Kasumi-1 (cell line): ENCODE measurements at places on chromosomes 2 and 18.
A peak's percentile ranks its signal among the peaks of the same experiment; 100 is the strongest.

DNA sequence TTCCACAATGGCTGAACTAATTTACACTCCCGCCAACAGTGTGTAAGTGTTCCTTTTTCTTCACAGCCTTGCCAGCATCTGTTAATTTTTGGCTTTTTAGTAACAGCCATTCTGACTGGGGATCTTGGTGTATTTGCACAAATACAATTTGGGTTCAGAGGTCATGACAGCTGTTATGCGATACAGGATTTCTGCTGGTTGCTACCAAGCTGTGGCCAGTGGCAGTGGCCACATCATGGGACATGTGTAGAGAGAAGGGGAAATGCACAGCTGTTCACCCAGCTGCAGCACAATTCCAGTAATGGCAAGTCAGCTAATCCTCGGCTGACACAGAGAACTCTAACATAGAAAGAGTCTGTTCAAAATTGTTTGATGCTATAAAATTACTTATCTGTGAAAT is 21.0 kb upstream of the SELENOI start:
- DNase-seq: no peak

DNA sequence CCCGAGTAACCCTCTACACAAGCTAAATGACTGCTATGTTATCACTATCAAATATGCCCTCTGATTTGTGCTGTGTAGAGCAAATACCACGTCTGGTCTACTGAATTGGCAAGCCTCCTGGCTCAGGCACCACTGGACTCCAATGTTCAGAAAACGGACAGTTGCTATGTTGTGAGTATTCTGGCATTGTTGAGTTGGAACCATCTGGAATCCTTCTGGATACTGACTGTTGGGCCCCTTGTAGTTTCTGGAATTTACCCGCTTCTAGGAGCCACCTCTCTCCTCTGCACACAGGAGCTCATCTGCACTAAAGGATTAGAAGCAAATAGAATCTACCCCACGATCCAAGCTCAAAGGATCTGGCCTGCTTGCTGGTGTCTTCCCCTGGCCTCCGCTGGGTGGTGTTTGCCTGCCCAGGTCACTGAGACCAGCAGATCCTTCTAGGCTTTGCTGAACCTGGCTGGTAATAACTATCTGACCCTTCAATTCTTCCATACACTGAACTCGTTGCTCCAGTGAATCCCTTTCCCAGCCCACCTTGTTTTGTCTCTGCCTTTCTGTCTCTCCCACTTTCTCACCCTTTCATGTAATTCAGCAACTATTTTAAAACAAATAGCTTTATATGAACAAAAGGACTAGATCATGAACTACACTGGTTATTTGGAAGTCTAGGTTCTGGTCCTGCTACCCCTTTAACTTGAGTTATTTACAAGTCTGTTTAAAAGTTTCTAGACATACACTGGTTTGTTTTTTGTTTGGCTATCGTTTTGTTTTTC is 2.1 kb upstream of the HAAO start:
- DNase-seq: no peak

DNA sequence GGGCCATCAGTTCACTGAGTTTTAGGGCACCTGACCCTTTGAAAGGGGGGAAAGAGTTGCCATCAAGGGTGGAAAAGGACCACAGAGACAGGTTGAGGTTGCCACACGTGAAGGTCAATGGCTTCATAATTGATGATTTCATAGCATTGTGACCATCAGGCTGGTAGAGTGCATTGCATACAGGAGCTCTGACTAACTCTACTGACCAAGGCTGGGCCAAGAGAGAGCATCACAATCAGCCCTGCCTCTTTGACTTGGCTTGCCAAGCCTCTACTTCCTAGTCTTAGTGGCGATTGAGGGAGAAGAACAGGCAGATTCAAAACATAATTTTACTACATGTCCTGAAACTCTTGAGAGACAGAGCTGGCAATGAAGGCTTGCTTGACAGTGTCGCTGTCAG is 5.8 kb upstream of the TNP1 start:
- no peak for DNase-seq

DNA sequence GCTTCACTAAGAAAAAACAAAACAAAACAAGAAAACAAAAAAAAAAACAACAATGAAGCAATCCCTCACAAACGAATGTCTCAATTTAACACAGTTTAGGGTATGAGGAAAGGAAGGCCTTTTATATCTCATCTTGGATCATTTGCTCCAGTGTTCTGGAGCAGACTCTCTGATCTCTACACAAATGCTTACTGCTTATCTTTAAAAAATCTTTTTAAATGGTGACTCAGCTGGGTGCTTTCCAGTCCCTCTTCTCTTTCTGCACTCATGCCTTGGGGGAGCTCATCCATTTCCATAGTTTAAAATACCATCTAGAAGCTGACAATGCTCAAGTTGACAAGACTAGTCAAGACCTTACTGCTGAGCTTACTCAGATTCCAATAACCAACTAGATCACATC is 56.2 kb downstream of the ETAA1 start:
- DNase-seq: no peak

DNA sequence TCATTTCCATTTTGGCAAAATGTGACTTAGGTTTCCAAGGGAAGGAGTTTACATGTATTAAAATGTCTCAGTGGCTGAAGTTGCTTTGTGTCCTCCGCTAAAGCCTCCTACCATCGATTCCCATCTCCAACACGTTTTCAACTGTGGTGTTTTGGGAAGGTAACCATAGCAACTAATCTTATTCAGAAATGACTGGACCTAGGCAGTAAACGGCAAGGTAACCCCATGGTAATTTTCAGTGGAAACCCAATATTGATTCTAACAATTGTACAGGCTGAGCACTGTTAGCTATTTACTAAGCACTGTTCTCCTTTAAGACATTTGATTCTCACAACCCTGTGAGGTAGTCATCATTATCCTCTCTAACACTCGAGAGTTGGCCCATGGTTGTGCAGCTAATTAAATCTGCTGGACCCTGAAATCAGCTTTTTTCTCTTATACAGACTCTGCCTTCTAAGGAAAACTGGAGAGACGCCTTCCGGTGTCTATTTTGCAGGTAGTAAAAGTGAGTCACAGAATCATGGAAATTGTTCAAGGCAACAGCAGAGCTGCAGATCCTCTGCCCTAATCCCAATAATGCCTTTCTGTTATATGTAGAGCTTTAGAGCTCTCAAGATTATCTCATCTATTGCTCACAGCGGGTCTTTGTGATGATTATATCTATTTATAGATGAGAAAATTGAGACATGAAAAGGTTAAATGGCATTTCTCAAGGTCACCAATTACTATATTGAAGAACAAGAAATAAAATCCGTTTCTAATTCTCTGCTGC is 36.2 kb downstream of the FASTKD2 start:
- DNase-seq: no peak

DNA sequence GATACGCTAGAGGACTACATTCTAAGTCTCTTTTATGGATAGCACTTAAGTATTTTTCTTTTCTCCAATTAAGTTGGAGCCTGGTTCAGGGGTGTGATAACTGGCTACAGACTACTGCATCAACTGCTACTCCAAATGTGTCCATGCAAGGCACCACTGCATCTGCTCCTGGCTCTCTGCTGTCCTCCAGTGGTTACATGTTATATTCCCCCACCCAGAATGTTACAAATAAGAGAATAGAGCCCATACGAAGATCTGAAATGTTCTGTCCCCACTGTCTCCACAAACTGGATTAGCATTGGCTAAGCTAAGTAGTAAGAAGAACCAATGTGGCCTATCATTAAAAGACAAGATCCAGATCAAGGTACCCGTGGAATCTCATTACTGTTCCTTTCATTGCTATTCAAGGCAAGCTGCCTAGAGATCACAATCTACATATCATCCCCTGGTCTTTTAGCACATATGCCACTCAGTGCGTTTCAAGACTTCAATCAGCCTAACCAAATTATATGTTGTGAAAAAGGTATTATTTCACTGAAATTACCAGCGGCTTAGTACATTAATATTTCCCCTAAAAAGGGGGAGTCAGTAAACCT is 308.3 kb upstream of the SLC8A1 start:
- DNase-seq: peak; percentile 83

DNA sequence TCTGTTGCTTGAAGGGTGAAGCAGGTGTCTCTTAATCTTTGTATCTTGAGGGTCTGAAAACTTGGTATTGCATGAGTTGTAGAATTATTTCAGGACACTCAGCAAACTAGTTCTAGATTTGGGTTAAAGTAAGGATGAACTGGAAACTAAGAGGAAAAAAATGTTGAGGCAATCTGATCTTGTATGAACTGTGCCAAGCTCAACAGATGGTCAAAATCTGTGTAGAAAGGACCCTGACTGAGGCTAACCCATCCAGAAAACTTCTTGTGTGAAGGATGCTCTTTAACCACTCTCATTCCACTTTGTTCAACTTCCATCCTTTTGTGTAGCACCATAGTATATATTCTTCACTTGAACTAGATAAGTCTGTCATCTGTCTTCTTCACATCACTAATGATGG is 861.7 kb downstream of the SLC4A3 start:
- no peak for DNase-seq

DNA sequence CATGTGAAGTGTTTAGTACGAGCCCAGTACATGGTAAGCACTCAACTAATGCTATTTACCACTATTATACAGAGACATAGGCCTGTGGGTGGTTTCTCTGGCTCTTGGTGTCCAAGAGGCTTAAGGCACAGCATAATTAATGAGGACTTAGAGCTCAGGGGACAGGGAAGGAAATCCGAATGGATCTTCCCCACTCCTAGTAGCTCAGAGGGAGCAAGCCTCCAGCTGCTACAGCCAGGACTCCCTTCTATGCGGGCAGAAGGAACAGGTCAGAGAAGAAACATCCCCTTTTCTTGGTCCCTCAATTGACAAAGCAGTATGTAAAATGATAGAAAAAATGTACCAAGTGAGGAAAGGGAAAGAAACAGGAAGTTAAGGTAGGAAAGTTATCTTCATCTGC is 261.3 kb upstream of the STON1 start:
- DNase-seq: no peak

DNA sequence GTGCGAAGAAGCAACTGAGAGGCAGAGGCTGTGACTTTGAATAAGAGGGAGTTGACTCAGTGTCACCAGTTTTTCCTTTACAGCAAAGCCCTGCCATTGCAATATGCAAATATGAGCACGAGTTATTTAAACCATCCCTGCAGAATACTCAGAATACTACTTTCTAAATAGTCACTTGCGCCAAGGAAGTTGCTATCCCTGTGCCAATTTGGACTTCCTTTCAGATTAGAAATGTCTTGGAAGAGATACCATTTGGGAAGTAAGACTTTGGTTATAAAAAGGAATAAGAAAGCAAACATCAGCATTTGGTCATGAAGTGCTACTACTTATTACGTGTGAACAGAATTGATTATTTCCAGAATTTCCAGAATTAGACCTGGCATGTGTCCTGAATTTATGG is 151.8 kb upstream of the MYT1L start:
- DNase-seq: no peak

DNA sequence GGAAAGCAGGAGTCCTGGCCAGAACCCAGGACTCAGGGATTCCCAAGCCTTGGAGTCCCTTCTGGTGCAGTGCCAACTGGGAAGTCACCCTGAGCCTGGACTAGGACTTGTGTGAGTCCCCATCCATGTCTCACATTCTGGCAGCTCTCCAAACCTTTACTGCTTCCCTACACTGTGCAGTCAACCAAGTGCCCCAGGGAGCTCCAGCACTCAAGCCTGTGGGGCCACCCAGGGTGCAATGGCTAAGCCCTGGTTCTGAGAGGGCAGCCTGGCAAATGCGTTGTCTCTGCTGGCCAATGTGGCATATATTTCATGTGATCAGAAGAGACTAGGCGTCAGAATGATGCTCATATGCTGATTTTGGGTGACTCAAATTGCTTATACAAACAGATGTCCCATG is 223.4 kb downstream of the SP3 start:
- DNase-seq: no peak

- DNase-seq: no peak
These were observed 184.8 kb upstream of the CRIM1 start for GRCh38 chr2:36170805-36171204.

GRCh38 chr2:101750688-101751087 is 53.2 kb downstream of the MAP4K4 start:
- no peak for DNase-seq

DNA sequence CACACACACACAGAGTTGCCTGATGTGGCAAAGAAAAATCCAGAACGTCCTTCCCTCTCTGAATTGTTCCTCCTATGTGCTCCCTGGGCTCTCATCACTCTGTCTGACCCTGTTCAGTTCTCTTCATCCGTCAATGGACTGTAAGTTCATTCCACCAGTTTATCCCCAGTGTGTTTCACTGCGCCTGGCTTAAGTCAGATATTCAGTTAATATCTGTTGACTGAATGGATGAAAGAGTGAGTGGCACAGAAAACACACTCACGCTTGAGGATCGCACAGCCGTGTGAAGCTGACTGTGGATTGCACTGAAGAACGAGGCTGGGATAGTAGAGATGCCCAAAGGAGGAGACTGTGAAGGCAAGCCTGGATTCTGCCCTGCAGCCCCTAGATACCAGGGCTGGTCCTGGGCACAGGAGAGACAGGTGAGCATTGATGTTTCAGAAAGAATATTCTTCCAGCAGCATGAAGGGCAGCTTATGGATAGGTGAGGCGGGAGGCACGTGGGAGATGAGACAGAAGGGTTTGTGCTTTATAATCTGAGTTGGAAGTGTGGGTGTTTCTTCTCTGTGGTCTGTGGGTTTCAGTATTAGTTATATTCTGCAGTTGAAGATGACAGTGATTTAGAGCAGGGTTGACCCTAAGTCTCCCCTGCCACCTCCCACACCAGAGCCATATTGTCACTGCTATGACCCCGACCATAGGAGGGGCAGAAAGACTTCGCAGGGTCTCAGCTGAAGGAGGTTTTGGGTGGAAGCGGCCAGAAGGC is 129.9 kb downstream of the SOCS6 start:
- DNase-seq: no peak

- no peak for DNase-seq
These were observed 15.6 kb upstream of the SNED1 start for GRCh38 chr2:240982821-240983281.

DNA sequence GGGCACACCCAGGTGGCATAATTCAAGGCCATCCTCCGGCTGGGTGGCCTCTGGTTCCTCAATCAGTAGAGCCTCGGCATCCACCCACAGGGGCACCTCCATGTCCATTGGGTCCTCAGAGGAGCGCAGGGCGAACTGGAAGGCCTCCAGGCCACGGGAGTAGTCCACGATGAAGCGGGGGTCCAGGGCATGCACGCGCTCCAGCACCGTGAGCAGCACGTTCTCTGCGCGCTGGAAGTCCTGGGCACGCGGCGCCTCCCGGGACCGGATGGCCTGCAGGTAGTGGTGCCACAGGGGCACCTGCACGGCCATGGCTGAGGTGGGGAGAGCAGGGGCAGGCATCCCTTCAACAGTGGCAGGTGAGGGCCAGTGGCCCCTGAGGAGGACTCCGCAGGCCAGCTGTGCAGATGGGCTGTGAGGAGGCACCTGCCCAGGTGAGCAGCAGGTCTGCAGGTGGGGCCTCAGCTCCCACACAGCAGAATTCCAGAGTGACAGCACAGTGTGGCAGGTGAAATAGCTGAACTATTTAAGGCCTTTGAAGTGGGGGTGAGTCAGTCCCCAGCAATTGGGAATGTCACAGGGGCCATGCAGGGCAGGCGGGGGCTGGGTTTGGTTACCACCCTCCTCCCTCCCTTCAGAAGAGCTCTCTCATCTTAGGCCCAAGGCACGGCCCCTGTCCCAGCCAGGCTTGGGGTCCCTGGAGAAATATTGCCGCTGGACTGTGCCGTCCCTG is at the start of gene MAB21L4:
MAB21L4 (minus strand) TSS at position 501 of the 733 bp plus-strand sequence; CDS start at position 342, 159 bp downstream.
- no peak for DNase-seq
